ENCODE measurements at places on chromosomes 7 and 10.
A peak's percentile ranks its signal among the peaks of the same experiment; 100 is the strongest.

DNA sequence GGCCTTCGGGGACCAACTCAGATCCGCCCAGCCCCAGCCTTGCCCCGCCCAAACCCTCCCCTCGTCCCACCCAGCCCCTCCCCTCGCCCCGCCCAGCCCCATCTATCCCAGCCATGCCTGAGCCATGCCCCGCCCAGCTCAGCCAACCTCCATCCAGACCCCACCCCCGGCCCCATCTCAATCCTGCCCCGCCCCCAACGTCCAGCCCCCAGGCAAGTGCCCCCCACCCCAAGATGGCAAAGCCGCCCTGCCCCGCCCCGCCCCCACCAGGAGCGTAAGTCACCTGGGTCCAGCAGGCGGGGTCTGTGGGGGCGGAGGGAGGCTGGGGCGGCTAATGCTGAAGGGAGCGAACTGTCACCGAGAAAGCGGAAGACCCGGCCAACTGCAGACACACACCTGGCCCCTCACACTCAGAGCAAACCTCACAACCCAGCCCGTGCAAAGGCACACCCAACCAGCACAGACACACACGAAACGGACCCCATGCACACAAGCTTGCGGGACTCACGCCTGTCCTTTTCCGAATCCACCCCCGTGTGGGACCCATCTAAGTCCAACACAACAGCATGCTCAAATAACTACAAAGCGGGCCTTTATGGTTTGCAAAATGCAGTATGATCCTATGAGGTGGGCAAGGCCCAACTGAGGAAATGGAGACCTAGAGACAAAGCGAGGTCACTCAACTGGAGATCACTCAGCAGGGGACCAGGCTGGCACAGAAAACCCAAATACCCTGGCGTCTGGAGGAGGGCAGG lies 11.5 kb upstream of the OGA start:
- no peak for DNase-seq

- no peak for DNase-seq
Observed at GRCh38 chr10:117218654-117219053, 21.4 kb downstream of the KCNK18 start.

DNA sequence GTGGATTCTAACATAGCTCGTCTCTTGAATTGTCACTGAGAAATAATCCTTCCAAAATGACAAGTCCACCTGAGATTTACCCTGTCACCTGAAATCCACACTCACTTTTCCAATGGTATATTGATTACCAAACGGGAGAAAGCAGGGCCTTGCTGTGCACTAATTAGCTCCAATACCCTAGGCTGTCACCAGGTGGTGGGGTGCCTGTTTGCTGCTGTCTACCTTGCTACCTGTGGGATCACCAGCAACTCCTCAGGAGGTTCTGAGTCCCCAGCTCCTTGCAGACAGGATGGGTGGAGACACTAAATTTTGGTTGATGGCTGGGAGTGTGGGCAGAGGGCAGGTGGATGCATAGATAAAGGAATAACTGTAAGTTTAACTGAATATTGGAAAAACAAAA lies 237.2 kb upstream of the ZNF32 start:
- DNase-seq = no peak

DNA sequence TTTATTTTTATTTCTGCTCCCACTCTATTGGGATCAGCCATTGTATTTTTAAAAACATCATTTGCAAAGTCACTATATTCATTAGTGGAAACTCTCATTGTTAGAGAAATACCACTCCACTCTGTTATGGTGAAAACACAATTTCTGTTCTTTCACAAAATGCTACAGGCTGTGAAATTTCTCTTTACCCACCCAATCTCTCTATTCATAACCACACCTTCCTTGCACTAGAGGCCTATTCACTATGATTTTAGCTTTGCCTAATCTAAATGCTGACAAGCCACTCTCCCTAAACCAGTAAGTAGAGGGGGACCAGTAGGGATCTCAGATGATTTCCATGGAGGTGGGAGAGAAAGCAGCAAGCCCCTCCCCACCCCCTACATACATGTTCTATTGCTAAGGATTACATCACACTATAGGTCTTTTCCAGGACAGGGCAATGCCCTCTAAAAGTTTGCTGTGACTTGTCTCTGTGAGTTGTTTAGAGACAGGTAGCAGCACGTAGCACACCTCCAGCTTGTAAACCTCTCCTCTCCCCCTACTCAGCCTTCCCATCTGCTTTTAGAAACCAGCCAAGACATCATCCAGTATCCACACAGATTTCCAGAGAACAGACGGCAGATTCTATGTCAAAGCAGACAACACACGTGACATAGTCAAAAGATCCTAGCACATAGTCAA lies 58.3 kb upstream of the PPP1R3C start:
- DNase-seq = no peak

DNA sequence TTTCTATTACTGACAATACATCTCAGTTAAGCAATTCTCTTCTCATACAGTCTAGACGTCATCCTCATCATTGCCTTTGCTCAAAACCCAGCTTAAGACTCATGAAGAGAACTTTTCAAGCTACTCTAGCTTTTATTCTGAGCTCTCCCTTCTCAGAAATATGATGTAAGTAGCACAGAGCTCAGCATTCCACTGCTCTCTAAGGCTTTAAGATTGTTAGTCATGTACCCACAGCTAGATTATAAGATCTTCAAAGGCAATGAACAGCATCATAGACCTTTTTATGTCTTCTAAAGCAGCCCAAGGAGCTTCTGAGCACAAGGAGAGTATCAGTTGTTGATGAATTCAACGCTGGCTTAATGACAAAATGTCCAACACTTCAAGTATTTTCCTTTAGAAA lies 119.3 kb downstream of the NRP1 start:
- no peak for DNase-seq

DNA sequence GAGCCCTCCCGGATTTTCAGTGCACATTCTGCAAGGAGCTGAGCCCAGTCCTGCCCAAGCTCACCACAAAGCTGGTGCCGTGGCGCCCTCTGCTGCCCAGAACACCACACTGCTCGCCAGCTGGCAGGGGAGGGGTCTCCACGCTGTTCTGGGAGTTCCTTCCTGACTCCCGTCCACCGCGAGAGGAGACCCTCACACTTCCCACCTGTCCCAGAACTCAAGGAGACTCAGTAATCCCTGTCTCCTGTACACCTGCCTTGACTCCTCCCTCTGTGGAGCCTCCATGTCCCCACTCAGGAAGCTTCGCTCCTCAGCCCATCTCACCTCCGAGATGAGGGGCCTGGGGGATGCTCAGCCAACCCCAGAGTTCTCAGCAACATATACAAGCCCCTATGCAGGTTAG lies 11.3 kb downstream of the C10orf105 start:
- DNase-seq = no peak

GRCh38 chr7:97003262-97004246 lies 1.8 kb upstream of the DLX6 start:
- no peak for DNase-seq

- DNase-seq = no peak
Observed at GRCh38 chr10:100907773-100908363, 4.9 kb upstream of the SLF2 start.

- DNase-seq = no peak
Observed at GRCh38 chr10:13751191-13751764, 164.5 kb downstream of the PRPF18 start.

DNA sequence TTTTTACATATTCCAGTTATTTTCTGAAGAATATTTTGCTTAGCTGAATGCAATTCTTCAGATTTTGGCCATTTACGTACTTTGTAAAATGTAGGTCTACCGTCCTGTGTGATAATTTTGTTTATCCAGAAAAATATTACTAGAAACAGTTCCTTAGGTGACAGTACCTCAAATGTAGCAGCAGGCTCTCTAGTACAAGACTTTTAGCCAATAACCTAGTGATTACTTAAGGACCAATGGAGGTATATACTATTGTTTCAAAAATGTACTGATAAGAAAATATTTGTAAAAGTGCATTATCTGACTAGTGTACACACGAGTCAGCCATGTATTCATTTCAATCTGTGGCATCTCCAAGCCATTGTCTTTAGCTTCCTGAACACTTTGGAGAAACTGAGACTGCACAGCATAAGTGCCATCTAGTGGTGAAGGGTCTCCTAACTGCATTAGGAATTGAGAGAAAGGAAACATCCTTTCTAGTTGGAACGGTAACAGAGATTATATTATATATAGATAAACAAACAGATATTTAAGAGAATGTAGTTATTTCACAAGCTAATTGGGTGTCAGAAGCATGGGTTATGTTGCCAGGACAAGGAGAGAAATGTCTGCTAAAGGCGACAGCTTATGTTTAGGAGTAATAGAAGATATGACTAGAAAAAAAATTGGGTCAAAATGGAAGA lies 23.7 kb downstream of the RTKN2 start:
- DNase-seq = no peak

GRCh38 chr7:40077849-40078248 lies 56.6 kb downstream of the MPLKIP start:
- DNase-seq = no peak

- DNase-seq = peak; percentile 65
Observed at GRCh38 chr7:122305475-122306319, 1.1 kb upstream of the FEZF1 start.

GRCh38 chr10:29428486-29428885 lies 139.6 kb downstream of the LYZL1 start:
- DNase-seq = no peak

GRCh38 chr10:78642269-78642816 lies 426.4 kb upstream of the ZMIZ1 start:
- DNase-seq = no peak

GRCh38 chr10:76049581-76050290 lies 618.3 kb downstream of the LRMDA start:
- no peak for DNase-seq

- no peak for DNase-seq
Observed at GRCh38 chr10:19518632-19519031, 297.6 kb upstream of the PLXDC2 start.

- DNase-seq = no peak
Observed at GRCh38 chr10:118844731-118845521, 90.2 kb upstream of the CACUL1 start.

- DNase-seq = no peak
Observed at GRCh38 chr10:82969405-82969804, 1094.4 kb downstream of the NRG3 start.

DNA sequence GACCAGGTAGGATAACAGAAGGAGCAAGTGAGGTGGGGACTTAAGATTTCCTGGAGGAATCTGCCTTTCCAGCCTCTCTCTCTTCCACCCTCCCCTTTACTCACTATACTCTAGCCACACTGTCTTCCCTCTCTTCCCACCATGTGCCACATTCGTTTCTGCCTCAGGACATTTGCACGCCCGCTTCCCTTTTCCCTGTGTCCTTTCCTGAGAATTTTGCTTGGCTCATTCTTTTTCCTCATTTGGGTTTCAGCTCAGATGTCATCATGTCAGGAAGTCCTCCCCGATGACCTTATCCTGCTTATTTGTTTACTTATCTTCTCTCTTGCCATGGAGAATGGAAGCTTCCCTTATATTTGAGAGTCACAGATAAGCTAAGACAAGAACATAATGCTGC lies 363.8 kb downstream of the PRPF18 start:
- DNase-seq = no peak

- DNase-seq = no peak
Observed at GRCh38 chr7:92020636-92021035, 80.0 kb downstream of the AKAP9 start.

GRCh38 chr7:27939893-27940292 lies 199.9 kb downstream of the TAX1BP1 start:
- DNase-seq = no peak

DNA sequence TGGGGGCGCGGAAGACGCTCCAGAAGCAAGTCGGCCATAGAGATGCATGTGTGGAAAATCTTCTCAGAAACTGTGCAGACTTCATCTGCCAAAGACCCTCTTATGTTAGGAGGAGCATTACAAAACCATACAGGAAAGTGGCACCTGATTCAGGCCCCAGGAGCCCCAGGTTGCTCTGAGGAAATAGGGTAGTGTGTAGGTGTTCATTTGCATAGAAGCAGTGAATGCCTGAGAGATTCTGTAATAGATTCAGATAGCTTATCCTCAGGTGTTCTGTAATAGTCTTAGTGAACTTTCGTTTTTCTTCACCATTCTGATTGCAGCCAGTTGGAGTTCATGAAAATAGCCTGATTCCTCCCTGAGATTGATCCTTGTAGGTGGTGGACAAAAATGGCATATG lies 106.4 kb upstream of the GJD4 start:
- DNase-seq = no peak

- no peak for DNase-seq
Observed at GRCh38 chr7:149217570-149217969, 21.9 kb upstream of the ZNF212 start.

DNA sequence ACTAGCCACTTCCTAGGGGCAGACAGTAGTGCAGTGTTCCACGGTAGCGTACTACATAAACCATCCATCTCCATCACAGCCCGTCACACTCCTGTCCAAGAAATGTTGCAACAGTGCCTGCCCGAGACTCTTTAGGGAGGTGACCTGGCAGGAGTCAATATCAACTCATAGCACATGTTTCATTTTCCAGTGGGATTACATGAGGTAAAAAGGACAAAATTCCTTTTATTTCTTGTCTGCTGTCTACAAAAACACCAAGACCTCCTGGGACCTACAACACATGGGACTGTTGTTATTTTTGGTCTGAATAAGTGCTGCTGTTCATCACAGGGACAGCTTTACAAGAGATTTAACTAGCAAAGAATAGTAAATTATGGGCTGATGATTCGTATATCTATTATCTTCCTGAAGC lies 99.9 kb downstream of the MPP7 start:
- DNase-seq = no peak

- no peak for DNase-seq
Observed at GRCh38 chr10:106625751-106626150, 538.8 kb downstream of the SORCS1 start.

GRCh38 chr7:3790803-3791202 lies 489.8 kb downstream of the SDK1 start:
- no peak for DNase-seq

DNA sequence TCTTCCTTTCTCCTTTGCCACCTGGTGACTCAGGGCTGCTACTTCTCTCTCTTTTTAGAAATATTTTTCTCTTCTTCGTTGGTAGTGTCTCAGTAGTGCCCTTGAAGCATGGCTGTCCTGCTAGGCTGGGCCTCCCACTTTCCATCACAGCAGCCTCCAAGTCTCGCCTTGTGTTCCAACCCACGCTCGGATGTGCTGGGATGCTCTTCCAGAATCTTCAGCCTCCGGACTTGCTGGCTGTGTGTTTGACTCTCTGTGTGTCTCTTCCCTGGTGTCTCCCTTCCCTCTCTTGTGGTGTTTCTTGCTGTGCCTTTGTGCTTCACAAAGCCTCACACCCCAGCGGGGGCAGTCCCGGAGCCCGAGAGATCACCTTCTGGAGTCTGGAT lies 100.5 kb downstream of the INPP5A start:
- no peak for DNase-seq

DNA sequence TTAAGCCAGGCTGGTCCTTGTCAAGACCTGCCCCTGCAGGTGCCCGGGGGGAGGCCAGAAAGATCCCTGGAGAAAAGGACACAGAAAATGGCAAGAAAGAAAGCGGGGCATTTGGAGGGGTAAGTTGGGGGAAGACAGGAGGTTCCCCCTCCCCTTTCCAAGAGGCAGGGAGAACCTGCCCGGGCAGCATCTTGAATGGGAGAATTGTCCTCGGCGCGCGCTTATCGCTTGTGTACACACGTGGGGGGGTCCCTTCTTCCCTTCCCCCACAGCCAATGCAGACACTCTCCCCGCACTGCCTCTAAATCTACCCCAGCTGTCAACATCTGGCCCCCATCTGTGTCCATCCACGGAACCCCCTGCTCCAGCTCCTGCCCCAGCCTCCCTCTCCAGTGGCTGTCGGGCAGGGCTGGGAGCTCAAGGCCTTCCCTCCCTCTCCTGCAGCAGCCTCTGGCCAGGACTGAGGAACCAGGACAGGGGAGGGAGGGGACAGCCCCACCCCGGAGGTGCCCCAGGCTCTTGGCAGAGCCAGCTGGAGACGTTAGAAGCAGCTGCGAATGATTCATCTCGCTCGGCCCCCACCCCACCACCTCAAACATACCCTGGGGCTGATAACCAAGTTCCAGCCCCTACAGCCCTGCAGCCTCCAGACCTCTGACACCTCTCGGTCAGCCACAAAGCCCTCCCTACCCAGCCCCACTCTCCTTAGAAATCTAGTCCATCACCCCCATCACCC lies 25.3 kb downstream of the EPHB4 start:
- DNase-seq = no peak

Data from NCI-H1417 treated with DMSO at 0.1 percent for 48 hours (cell line).